ENCODE measurements at places on chromosomes 1 and 21.

- no peak for DNase-seq
These were observed 13.5 kb upstream of the TINAGL1 start for GRCh38 chr1:31562707-31563360.

GRCh38 chr1:86470859-86471258 is 2.1 kb downstream of the CLCA1 start:
- no peak for DNase-seq

DNA sequence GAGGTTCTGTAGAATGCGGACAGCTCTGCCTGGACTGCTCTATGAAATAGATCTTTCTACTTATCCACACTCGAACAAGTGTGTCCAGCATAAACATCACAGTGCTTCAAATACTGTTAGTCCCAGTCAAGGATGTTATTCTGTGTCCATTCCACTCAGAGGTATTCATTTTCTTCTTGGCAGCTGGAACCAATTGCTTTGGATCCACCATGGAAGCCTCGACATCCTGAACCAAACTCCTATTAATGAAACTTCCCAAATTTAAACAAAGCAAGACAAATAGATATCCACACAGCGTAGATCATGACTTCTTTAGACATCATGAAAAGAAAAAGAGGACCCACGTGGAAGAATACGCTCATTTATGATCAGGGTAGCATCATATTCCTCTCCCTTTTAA is 95.8 kb downstream of the DISC1 start:
- DNase-seq = no peak

DNA sequence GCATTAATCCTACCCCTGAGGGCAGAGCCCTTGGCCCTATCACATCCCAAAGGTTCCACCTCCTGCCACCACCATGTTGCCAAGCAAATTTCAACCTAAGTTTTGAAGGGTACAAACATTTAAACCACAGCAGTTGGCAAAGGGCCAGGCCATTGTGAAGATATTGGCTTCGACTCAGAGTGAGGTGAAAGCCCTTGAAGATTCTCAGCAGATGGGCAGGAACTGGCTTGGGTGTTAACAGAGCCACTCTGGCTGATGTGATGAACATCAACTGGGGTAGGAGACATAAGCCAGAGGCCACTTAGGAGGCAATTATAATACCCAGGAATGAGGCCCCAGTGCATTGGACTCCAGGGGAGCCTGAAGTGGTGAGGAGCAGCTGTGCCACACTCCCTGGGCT is 207.7 kb upstream of the KAZN start:
- DNase-seq = no peak

DNA sequence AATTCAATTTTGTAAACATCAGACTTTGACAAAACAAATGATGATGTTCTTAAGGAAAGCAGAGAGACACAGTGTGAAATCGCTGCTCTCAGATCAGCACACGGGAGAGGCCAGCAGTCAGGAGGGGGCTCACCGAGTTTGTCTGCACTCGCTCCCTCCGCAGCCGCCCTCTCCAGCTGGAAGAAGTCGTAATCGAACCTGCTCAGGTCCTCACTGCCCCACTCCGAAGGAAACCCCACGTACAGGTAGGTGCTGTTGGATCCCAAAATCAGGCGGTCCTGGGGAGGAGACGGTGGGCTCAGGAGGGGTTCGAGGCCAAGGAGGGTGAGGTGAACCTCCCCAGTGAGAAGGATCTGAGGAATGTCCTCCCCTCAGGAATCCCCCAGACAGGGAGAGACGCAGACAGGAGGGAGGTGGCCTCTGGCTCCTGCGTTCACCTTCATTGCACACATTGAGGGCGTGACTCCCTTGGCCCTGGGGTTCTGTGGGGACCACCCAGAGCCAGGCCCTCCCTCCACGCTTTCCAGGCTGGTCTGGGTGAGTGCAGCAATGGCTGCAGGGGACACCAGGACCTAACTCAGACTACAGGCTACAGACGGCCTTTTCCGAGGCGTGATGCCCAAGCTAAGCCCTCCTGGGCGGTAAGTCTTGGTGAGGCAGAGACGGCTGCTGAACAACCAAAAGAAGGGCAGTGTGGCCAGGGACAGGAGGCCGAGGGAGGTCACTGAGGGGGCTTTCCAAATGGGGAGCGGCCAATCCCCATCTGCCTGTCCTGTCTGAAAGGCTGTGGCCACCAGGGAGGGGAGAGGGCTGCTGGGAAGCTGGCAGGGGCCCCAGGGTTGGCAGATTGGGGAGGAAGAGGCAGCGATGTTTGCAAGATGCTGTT is 65.5 kb downstream of the SCCPDH start:
- DNase-seq = no peak

DNA sequence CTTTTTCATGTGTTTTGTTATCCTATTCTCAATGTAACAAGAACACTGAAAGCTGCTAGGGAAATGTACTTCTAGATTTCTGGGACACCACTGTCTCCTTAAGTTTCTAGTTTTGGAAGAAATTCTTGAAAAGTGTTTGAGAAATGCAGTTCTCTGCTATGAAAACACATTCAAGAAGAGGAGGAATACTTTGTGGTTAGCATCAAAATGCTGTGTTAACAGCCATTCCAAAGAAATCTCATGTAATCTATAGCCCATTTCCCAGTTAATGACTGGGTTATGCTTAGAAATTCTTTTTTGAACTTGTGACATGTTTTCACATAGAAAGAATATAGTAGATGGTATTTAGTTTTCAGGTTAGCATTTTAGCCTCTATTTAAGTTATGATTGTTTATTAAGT is 6.0 kb downstream of the RAVER2 start:
- no peak for DNase-seq

GRCh38 chr1:99850459-99851291 is 514 bp downstream of the AGL start:
- DNase-seq = no peak

DNA sequence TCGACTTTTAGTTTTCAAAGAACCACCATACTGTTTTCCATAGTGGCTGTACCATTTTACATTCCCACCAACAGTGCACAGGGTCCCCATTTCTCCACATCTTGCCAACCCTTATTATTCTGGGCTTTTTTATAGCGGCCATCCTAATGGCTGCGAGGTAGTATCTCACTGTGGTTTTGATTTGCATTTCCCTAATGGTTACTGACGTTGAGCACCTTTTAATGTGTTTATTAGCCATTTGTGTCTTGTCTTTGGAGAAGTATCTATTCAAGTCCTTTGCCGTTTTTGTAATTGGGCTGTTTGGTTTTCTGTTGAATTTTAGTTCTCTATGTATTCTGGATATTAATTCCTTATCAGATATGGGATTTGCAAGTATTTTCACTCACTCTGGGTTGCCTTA is 22.3 kb upstream of the KCNAB2 start:
- no peak for DNase-seq

- no peak for DNase-seq
These were observed 102.1 kb upstream of the MARK1 start for GRCh38 chr1:220425852-220426251.

- no peak for DNase-seq
These were observed 25.0 kb downstream of the GLUL start for GRCh38 chr1:182366596-182366995.
